ENCODE measurements at places on chromosomes 7 and 10.

- no peak for DNase-seq
Measured at GRCh38 chr10:71487726-71488125, 91.0 kb downstream of the CDH23 start.

DNA sequence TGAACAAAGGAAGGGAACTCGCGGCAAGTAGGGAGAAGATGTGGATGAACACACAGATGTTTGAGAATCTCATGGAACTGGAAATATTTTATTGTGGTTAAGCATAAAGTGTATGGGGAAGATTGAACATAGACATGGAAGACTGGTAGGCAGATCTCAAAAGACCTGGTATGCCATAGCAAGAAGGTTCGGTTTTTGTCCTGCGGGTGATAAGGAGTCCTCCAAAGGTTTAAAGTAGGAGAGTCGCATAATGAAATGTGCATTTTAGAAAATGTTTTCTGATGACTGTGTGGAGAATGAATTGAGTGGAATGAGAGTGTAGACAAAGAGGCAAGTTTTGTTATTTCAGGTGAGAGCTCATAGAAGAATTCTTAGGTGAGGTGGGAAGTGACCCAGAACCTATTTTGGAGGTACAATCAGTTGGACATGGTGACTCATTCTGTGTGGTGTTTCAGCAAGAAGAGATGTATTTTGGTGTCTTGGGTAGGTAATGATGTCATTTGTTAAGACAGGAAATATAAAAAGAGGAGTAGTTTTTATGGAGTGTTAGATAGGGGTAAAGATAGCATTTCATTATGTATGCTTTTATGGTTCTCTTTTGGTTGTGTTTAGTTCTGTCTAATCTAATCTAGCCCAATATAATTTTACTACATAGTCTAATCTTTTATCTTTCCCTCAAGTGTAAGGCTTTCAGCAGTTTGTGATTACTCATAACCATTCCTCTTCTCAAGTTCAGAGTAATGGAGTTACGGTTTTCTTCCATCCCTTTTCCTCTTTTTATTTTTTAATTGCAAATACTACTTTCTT is 239.2 kb downstream of the EXOC4 start:
- peak; percentile 11 for DNase-seq

GRCh38 chr10:24681572-24682088 is 42.1 kb downstream of the ARHGAP21 start:
- DNase-seq: no peak

DNA sequence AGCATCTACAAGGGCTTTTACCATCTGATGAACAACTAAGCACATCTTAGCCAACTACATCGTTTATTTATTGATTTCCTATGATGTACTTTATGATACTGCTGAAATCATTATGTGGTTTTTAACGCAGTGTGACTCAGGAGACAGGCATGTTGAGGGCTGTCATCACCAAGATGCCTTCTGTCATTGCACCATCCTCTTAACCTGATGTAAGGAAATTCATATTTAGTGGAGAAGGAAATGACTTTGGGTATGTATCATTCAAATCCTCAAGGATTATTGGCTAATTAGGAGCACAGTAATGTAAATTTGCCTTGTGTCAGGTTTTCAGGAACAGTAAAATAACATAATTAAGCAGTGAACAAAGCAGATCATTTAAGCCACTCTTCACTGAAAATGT is 138.5 kb upstream of the MGMT start:
- peak; percentile 42 for DNase-seq

DNA sequence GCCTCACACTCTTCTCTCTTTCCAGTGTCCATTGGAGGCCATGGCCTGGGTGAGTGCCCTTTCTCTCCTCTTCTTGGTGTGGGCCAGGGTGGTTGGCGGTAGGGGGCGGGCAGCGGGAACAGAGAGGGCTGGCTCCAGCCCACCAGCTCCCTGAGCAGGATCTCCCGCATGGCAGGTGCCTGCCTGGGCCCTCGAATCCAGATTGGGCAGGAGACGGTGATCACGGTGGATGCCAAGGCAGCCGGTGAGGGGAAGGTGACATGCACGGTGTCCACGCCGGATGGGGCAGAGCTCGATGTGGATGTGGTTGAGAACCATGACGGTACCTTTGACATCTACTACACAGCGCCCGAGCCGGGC is 13.5 kb upstream of the ATP6V1F start:
- no peak for DNase-seq

DNA sequence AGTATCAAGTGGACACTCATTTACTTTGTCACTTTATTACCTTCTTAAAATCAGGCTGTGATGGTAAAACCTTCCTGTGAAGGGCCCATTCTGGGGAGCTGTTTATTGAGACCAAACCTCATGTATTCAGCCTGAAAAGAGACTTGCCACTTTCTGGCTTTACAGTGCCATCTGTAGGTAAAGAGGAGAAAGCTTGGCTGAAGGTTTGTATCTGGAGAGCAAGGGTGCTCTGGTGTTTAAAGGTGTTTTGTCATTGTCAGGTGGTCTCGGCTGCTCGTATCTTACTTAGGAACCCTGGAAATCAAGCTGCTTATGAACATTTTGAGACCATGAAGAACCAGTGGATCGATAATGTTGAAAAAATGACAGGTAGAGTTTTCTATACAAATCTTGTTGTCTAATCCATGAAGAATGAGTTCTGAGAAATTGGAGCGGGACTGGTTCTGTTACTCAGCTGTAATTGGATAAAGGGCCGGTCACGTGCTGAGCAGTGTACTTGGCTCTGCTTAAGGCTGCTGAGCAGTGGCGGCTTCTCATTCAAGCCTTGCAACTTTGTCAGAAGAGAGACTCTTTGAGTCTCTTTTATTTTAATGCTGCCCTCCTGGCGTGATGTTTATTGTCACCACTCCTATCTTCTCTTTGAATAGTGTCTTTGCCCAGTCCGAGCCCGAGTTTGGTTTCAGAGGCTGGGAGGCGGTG is 46.9 kb downstream of the AP3M1 start:
- DNase-seq: no peak

DNA sequence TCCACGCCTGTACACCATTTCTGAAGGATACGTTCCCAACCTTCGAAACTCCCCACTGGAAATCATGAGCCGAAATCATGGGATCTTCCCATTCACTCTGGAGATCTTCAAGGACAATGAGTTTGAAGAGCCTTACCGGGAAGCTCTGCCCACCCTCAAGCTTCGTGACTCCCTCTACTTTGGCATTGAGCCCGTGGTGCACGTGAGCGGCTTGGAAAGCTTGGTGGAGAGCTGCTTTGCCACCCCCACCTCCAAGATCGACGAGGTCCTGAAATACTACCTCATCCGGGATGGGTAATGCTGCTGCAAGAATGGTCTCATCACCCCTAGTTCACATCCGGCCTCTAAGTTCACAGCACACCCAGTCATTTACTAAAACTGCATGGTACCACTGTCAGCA is 30.3 kb downstream of the PLA2G12B start:
- DNase-seq: no peak

- no peak for DNase-seq
Measured at GRCh38 chr10:21099291-21100062, 202.4 kb upstream of the NEBL start.

DNA sequence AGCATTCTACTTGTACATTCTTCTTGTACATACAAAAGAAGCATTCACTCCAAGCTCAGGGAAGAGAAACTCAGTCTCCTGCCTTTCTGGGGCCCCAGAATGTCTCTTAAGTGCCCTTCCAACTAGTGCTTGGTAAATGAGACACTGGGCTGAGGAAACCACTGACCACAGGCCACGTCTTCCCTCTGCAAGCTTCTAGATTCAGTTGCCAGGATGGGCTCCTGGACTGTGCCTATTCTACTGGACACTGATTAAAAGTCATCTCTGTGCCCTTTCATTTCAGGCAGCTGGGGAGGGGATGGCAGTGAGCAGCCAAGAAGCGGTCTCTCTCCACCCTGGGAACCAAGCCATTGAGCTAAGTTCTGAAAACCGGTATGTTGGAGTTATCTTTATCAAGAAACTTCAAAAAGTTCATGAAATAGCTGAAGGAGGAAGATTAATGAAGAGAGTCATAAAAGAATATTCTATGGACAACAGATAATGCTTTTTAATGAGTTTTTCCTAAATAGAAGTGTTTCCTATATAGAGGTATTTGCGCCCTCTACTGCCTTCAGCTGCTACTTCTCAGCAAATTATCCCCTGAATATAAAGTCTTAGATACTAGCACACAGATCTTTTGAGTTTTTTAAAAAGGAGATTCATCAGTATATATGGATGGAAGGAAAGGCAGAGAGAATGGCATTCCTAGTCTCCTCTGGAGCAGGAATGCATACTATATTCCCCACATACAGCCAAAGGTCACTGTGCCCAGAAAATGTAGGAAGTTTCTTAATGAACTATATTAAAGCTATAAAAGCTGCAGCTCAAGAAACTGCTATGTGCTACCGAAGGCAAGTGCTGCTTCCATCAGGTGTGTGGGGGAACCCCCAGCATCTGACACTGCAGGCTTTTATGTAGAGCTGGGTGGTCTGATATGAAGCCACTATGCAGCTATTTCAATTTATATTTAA is 8.4 kb upstream of the IFIT1B start:
- peak; percentile 49 for DNase-seq

DNA sequence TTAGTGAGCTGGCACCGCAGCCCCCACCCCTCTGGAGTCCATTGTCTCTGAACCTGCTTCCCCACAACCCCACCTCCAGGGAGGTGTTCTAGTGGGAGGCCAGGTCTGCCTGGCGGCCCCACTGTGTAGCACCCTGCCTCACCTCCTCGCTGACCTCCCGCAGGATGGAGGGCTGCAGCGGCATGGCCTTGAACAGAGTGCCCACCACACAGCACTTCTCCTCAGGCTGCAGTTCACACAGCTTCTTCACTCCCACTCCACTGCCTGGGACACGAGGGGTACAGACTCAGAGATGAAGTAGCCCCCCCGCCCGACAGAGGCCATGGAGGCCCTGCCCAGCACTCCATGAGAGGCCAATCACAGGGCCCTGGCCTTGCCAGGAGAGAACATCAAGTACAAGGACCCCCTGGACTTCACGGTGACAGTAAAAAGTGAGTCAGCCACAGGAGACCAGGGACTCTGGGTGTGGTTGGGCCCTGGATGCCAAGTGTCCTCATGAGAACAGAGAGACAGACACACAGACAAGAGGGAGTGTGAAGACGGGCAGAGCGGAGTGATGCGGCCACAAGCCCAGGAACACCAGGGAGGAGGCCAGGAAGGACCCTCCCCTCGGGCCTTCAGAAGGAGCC is 5.4 kb downstream of the POLD2 start:
- DNase-seq: no peak
